ENCODE measurements at places on chromosomes 7 and 10.

GRCh38 chr10:100482181-100482833 lies 19.5 kb downstream of the WNT8B start:
- DNase-seq: peak; percentile 85

DNA sequence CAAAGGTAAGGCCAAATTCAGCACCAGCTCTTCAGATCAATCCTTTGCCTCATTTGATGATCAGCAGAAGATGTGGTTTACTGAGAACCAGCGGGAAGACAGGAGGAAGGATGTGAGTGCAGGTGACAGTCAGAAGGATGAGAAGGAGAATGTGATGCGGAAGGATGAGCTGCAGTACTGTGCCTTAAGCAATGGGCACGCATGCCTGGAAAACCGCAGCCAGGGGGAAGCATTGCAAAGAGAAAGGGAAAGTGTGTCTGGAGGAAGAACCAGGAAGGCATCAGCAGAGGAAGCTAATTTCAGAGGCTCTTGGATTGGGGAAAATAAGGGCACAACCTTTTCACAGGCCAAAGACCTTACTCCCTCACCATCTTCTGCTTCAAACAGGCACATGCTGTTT lies 25.7 kb downstream of the C10orf71 start:
- peak; percentile 43 for DNase-seq

- no peak for DNase-seq
Observed at GRCh38 chr10:79910836-79911235, 38.1 kb downstream of the SFTPD start.

GRCh38 chr7:41809940-41810576 lies 107.2 kb upstream of the INHBA start:
- no peak for DNase-seq

DNA sequence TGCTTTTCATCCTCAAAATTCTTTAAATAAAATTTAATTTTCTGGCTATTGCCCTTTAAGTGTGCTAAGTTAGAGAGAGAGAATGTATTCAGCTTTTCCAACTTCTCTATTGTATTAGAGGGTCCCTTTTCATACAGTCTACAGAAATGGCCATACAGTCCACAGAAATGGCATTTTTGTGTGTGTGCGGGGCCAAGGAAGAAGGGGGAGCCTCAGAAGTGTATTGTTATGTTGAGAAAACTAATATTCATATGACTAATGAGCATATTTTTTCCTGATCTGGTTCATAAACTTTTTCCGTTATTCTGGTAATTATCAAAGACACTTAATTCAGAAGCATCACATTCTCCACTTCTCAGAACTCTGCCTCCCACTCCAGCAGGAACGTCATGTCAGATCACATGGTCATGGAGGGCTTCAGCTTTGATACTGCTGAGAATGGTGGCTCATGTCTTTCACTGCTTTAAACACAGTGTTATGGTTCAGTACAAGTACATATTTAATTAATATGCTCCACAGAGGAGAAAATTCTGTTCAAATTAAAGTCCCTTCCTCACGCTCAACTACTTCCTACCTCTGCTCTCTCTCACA lies 37.1 kb downstream of the ELMO1 start:
- DNase-seq: no peak

- DNase-seq: no peak
Observed at GRCh38 chr7:39650676-39651075, 27.3 kb downstream of the RALA start.

DNA sequence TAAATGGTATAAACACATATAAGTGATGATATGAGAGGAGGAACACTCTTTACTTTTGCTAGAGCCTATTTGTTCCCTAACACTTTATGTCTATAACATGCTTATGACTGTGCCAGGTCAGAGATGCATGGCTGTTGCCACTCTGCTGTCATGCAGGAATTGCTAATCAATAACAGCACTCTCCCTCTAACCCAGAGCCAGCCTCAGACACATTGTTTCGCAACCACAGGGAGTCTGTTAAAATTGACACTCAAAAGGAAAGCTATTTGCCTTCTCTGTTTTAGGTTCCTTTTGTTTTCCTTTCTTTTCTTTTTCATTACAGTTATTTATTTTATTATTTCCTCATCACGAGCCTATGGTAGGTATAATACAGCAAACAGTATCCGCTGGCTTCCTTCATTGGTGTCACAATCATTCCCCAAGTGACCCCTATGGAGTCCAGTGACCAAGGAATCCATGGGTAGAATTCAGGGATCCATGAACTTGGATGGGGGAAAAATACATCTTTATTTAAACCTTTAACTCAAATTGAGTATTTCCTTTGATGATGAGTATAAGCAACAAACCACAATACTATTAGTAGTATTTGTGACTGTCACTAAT lies 6.8 kb downstream of the PON2 start:
- DNase-seq: no peak

DNA sequence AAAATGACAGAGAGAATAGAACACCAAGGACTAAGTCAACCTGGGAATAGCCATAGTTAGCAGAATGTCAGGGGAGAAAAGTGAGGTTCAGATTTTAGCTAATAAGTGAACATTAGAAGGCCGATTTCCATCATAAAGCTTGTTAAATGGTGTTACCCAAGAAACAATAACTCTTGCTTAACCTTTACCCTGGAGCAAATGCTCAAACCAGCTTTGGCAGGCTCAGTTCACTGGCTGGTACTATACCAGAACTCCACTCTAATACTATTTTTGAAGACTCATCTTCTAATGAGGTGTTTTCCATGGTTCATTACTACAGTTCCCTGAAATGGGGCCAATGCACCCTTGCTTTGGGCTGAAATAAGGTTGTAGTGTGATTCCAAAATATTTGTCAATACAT lies 61.3 kb downstream of the RNLS start:
- DNase-seq: no peak

DNA sequence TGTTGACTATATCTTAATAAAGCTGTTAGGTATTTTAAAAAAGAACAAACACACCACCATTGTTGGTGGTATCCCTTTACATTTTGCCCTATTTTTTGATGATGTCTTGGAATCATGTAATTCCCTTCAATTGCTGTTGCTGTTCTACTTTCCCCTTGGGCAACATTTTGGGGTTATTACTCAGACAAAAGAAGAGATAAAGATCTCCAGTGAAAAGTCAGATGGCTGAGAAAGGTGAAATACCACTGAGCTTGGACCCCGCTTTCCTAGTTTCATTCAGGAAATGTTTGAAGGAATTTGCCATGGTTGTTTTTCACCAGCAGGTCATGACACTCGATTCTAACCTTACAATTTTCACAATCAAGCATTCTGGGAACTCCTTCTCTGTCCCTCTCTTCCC lies 84.6 kb downstream of the MACC1 start:
- no peak for DNase-seq

DNA sequence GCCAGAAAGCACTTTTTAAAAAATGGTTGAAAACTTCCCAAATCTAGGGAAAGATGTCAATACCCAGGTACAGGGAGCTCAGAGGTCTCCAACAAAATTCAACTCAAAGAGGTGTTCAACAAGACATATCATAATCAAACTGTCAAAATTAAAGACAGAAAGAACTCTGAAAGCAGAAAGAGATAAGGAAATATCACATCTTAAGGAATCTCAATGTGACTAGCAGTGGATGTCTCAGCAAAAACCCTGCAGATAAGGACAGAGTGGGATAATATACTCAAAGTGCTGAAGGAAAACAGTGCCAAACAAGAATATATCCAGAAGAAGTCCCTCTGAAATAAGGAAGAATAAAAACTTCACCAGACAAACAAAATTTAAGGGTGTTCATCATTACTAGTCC lies 13.0 kb upstream of the GSTK1 start:
- DNase-seq: no peak

DNA sequence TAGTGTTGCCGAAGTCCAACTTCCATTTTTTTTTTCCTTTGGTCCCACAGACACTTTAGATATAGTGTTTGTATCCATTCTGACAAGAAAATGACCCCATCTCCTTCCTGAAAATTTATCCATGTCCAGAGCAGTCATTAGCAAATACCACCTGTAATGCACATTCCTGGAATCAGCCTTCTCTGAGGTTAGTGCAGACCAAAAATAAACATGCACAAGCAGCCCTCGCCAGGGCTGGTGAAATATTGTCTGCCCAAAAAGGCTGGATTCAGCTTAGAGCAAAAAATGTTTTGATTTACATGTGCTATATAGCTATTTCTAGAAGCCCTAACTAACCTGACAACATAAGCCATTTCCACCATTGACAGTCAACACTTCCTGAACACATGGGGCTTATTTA lies 145.7 kb downstream of the TAX1BP1 start:
- DNase-seq: no peak

- peak; percentile 10 for DNase-seq
Observed at GRCh38 chr10:47207281-47207615, 92.7 kb upstream of the GDF10 start.

GRCh38 chr7:73829921-73830680 lies 695 bp upstream of the CLDN4 start:
- DNase-seq: no peak

GRCh38 chr7:129680400-129680799 lies 68.9 kb downstream of the NRF1 start:
- no peak for DNase-seq

GRCh38 chr10:89351780-89352597 lies 24.2 kb downstream of the IFIT3 start:
- peak; percentile 11 for DNase-seq

DNA sequence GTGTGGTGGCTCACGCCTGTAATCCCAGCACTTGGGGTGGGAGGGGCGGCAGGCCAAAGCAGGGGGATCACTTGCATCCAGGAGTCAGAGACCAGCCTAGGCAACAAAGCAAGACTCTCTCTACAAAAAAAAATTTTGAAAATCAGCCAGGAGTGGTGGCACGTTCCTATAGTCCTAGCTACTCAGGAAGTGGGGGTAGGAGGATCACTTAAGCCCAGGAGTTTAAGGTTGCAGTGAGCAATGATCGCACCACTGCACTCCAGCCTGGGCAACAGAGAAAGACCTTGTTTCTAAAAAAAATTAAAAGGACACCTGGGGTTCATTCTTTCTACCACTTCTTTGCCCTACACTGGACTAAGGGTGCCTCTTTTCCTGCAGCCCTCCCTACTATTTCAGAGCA lies 15.1 kb downstream of the WAPL start:
- no peak for DNase-seq

GRCh38 chr10:1345368-1345767 lies 289.2 kb downstream of the WDR37 start:
- DNase-seq: no peak

DNA sequence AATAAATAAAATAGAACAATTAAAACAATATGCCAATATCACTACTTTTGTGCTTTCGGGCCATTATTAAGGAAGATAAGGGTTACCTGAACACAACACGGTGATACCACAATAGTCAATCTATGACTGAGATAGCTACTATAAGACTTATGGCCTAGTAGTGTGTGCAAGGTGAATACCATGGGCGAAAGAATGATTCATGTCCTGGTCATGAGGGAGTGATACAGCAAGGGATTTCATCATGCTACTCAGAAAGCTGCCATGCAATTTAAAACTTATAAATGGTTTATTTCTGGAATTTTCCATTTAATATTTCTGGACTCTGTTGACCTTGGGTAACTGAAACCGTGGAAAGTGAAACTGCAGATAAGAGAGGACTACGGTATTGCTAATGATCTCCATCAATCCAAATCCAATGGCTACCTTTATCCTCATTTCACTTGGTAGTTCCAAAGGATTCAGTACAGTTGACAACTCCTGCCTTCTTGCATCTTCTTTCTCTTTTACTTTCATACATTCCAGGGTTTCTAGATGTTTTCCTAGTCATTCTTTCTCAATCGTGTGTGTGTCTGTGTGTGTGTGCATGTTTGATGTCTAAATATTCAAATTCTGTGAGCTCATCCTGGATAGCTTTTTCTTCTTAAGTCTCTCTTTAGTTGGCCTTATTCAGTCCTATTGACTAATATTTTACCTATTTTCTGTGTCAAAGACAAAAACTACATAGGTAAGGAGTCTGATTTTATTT lies 100.5 kb upstream of the MAGI2 start:
- no peak for DNase-seq

DNA sequence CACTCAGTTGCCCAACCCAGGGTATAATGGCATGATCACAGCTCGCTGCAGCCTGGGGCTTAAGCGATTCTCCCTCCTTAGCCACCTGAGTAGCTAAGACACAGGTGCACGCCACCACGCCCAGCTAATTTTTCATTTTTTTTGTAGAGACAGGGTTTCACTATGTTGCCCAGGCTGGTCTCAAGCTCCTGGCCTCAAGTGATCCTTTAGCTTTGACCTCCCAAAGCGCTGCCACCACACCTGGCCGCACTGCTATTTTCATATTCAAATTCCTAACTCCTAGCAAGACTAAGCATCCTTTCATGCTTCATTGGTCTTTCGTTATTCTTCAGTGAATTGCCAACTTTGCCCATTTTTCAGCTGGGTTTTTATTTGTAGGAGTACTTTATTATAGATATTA lies 30.4 kb upstream of the DAGLB start:
- DNase-seq: no peak

- no peak for DNase-seq
Observed at GRCh38 chr7:131076711-131077181, 250.9 kb upstream of the MKLN1 start.

GRCh38 chr10:1532636-1533035 lies 204.7 kb downstream of the ADARB2 start:
- DNase-seq: no peak

GRCh38 chr10:37623506-37623905 lies 233.9 kb downstream of the ZNF248 start:
- no peak for DNase-seq

DNA sequence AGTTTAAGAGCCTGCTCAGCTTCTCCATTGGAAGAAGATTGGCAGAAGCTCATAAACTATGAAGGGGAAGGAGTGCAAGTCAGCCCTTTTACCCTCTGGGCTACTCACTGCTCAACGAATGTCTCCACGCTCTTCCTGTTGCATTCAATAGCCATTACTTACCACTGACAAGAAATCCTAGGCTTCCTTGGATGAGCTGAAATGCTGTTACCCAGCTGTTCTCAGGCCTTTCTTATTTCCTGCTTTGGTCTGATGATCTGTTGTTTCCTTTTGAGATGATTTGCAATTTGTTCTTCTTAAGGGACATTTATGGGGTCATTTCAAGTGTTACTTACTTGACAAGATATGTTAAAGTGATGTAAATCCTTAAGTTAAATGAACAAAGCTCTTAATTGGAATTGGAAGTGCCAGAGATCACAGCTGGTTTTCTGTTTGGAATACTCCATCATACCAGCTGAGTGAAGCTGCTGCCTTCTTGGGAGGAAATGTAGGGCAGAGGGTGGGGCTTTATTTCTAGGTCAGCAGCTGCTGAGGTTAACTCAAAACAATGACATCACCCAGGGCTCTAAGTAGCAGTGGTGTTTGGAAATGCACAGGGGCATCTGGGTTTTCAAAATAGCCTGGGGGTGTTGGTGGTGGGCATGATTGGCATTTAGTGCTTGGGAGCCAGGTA lies 170.0 kb downstream of the PRKCQ start:
- peak; percentile 79 for DNase-seq

DNA sequence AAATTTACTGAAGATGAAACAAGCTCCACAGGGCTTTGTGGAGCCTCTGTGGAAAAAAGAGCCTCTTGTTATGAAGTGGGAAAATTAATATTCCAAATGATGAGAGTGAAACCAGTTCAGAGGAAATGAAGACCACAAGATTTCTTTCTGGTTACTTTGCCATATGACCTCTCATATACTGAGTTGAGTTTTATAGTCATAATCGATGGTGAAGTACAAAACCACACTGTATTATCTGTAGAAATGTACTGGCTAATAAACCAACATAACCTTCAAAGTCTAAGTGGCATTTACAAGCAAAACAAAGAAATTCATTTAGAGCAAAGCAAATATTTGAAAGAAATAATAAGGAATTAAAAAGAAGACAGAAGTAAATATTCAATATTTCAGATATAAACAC lies 662.6 kb upstream of the ZWINT start:
- no peak for DNase-seq

- DNase-seq: no peak
Observed at GRCh38 chr7:73820013-73820412, 10.8 kb upstream of the CLDN4 start.

GRCh38 chr7:122010116-122010515 lies 133.9 kb downstream of the AASS start:
- no peak for DNase-seq

Measured in ELF-1 (cell line).